ENCODE measurements at places on chromosomes 7 and 10.

DNA sequence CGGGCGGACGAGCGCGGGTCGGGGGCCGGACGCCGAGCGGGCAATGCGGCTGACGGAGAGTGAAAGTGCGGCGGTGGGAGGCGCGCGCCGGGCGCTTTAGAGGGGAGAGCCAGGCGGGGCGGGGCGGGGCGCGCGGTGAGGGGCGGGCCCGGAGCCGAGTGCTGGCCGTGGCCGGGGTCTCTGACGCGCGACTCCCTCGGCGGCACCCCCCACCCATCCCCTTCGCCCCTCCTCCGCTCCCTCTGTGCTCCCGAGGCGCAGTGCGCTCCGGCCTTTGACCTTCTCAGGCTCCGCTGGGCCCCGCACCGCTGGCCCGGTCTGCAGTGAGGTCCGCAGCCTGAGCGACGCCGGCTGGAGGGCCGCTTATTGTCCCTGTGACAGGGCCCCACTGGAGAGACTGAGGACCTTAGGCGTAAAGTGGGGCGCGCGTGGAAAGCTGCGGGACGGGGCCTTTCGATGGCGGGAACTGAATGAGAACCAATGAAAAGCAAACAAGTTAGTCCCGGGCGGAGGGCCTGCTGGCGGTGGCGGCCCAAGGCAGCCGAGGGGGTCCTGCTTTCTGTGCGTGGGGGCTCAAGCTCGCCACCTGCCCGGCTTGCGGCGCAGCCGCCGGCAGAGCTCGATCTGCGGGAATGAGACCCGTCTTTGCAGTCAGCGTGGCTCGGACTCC, at the start of gene CXCL12:
TSS of gene CXCL12 (minus strand) at position 72 of the 670 bp plus-strand sequence. CDS start 92 bp downstream, outside the sequence.
- no peak for DNase-seq

GRCh38 chr7:39386718-39387117, 179.5 kb upstream of the YAE1 start:
- DNase-seq, result no peak

DNA sequence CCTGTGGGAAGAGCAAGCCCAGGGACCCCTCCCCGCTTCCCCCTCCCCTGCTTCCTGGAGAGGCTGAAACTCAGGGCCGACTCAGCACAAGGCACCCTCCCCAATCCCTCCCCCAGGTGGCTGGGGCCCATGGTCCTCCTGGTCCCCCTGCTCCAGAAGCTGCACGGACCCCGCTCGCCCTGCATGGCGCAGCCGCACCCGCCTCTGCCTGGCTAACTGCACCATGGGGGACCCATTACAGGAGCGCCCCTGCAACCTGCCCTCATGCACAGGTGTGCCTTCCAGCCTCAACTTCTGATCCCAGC, 19.7 kb upstream of the ZNF862 start:
- no peak for DNase-seq

- no peak for DNase-seq
Observed at GRCh38 chr7:139416405-139416804, 56.7 kb downstream of the LUC7L2 start.

GRCh38 chr10:52056291-52056690, 257.8 kb upstream of the DKK1 start:
- no peak for DNase-seq

DNA sequence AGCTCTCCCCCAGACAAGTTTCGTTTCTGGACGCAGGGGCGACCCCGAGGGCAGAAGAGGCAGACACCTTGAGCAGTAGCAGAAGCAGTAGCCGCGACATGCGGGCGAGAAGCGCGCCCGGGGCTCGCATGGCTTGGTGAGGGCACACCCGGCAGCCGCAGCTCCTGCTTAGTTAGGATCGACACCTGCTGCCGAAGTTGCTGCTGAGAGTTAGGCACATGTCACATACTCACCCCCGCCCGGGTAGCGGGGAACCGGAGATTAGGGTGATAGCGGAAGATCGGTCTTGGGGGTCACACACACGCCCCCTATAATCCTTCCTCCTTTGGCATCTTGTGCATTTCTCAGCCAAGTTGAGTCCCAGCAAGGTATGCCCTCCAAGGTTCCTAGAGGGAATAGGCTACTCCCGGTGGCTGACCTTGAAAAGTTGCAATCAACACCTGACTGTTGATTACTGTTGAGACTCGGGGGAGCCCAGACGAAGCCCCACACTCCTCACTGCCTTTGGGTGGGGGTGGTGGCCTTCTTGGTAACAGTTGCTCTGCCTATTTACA, 668 bp downstream of the GPR37 start:
- no peak for DNase-seq

- DNase-seq, result no peak
Observed at GRCh38 chr10:58372607-58373441, 12.4 kb upstream of the TFAM start.
